ENCODE measurements at places on chromosomes 1 and 21.
A peak's percentile ranks its signal among the peaks of the same experiment; 100 is the strongest.

DNA sequence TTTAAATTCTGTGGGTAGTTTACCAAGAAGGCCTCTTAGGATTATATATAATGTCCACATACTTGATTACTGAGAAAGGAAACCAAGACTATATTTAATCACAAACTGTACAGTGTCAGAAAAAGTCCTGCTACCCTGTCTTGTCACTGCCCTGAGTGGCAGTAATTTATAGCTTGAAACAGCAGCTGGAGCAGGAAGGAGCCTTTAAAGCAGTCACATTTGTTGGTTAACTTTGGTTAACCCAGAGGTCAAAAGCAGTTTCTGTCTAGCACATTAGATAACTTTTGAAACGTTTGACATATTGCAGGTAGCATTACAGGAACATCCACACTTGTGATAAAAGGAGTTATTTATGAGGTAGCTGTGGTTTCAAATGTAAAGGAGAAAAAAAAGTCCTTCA is 161.7 kb downstream of the ROR1 start:
- no peak overlapping the region for H3K27ac ChIP-seq
- H3K4me3 ChIP-seq = no peak overlapping the region
- no peaks in the 10 kb centered on the region for H3K4me1 ChIP-seq

DNA sequence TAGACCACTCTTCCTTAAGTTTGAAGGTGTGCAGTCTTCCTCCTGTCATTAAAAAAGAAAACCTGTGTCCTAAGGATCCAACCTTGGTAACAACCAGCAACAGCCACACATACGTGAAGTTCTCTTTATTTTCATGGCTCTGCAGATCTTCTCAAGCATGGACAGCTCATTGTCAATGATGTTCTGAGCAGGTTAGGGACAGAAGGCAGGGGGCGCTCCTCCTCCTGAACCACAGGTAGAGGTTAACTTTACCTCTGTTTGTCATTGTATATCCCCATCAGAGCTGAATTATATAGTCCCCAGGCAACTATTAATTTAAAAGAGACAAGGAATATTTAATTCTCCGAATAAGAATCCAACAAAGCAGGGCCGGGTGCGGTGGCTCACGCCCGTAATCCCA is 52.5 kb upstream of the CR2 start:
- no peak overlapping the region for H3K27ac ChIP-seq
- no peak overlapping the region for H3K4me3 ChIP-seq
- H3K4me1 ChIP-seq = no peaks in the 10 kb centered on the region
- no peaks in the 10 kb centered on the region for H3K27me3 ChIP-seq

DNA sequence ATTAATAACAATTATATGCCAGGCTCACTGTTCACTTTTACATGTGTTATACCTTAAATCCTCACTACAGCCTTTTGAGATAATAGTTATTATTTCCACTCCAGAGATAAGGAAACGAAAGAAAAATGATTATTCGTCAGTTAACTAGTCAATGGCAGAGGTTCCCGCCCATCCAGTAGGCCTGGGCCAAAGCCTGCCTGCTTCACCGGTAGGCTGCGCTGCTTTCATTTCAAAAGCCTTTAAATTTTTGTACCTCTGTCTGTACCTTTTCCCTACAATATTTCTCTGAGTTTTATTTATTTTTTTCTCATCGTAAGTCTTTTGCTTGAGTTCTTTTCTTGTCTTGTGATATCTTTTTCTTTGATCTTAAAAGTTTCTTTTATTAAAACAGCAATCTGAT is 3.6 kb downstream of the GPR52 start:
- no peaks in the 10 kb centered on the region for H3K4me1 ChIP-seq
- no peak overlapping the region for H3K4me3 ChIP-seq
- ATAC-seq = no peak
- peaks cover 9% of the 10 kb centered on the region for H3K36me3 ChIP-seq
- no peak overlapping the region for H3K27ac ChIP-seq

DNA sequence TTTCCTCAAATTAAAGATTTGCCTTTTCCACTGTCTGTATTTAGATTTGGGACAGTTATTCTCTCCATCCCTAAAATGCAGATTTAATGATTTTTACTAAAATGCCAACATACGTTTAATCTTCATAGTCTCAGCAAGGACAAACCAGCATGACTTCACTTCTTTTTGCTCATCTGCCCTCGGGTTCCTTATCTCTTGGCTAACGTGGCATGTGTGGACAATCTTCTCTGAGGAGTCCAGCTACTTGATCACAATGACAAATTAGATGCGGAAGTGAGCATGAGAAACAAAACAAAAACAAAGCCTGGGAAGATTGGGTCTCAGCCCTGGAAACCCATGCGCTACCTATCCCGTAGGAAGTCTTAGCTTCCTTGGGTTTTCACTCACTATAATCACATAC is 1.0 kb downstream of the MRAP start:
- peaks cover 12% of the 10 kb centered on the region for H3K36me3 ChIP-seq
- no peak overlapping the region for H3K4me3 ChIP-seq
- no peaks in the 10 kb centered on the region for H3K4me1 ChIP-seq
- H3K27me3 ChIP-seq = no peaks in the 10 kb centered on the region
- no peak for ATAC-seq
- H3K27ac ChIP-seq = no peak overlapping the region

- no peaks in the 10 kb centered on the region for H3K27me3 ChIP-seq
- no peaks in the 10 kb centered on the region for H3K36me3 ChIP-seq
- H3K4me1 ChIP-seq = no peaks in the 10 kb centered on the region
- H3K4me3 ChIP-seq = no peak overlapping the region
These were observed 26.4 kb downstream of the MEGF6 start for GRCh38 chr1:3584915-3585314.

DNA sequence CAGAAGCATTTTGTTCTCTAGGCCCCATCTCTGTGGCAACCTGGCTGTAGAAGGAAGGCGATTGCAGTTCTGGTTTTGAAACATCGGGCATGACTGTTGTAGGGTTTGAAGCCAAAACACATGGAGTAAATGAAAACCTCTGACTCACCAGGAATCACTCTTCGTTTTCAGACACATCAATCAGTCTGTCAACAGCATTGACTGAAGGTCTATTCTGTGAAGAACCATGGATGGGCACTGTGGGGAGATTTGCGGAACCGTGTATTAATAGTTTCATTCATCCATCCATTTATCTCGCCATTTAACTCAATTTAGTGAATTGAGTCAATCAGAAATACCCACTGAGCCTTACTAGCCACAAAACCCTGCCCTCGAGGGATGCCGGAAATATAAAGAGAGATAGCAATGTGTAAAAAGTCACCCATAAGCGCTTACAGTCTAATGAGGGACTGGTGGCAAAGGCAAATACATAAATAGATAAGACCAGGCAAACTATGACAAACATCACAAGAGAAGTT is 364.6 kb upstream of the PROX1 start:
- ATAC-seq = peak; percentile 59
- no peak overlapping the region for H3K4me3 ChIP-seq
- H3K27me3 ChIP-seq = peaks cover 15% of the 10 kb centered on the region
- H3K27ac ChIP-seq = no peak overlapping the region
- no peaks in the 10 kb centered on the region for H3K36me3 ChIP-seq

- H3K27me3 ChIP-seq = peaks cover 12% of the 10 kb centered on the region
- ATAC-seq = no peak
- no peaks in the 10 kb centered on the region for H3K36me3 ChIP-seq
- no peaks in the 10 kb centered on the region for H3K4me1 ChIP-seq
These were observed 115.9 kb downstream of the NTMT2 start for GRCh38 chr1:170261669-170262068.

DNA sequence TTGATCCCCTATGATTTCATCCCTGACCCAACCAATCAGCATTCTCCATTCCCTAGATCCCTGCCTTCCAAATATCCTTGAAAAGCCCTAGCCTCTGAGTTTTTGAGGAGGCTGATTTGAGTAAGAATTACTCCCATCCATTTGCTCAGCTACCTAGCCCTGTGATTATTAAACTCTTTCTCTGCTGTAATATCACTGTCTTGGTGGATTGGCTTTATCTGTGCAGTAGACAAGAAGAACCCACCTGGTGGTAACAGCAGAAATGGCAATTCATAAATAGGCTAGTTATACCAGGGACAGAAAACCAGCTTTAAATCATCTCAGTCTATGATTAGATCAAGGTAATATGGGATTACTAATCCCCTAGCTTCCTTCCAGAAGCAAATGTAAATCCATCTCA is 13.0 kb downstream of the IL20 start:
- peaks cover 4% of the 10 kb centered on the region for H3K27me3 ChIP-seq
- peaks cover under 1% of the 10 kb centered on the region for H3K4me1 ChIP-seq
- no peak for ATAC-seq
- H3K4me3 ChIP-seq = no peak overlapping the region
- no peaks in the 10 kb centered on the region for H3K36me3 ChIP-seq

DNA sequence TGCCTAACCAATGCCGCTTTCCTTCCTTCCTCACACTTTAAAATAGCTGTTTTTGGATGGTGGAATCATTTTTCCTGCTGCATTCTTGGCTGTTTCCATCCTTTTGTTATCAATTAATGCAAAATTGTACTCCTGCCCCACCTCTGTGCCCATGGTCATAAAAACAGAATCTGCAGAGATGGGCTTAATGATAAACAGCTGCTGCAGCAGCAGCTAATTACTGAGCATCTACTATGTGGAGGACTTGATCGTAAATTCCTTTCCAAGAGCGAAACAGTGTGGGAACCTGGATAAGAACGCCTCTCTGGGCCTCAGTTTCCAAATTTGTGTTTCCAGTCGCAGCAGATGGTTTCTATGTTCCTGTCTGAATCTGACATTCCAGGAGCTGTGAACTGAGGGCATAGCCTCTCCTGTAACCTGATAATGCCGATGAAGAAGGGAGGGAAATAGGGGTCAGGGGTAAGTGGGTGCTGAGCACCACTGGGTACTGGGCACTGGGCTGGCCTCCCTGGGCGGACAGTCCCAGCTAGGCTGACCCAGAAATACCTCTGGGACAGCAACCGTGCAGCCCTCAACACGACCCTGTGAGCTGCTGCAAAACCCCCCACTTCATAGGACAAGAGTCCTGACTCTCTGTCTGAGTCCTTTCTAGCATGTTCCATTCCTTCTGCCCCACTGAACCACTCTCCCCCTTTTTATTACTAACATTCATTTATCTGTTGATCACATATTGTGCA is 121.7 kb downstream of the DMRTB1 start:
- no peak overlapping the region for H3K4me3 ChIP-seq
- H3K4me1 ChIP-seq = peaks cover 5% of the 10 kb centered on the region
- H3K27ac ChIP-seq = no peak overlapping the region
- H3K36me3 ChIP-seq = no peaks in the 10 kb centered on the region
- no peak for ATAC-seq
- no peaks in the 10 kb centered on the region for H3K27me3 ChIP-seq

DNA sequence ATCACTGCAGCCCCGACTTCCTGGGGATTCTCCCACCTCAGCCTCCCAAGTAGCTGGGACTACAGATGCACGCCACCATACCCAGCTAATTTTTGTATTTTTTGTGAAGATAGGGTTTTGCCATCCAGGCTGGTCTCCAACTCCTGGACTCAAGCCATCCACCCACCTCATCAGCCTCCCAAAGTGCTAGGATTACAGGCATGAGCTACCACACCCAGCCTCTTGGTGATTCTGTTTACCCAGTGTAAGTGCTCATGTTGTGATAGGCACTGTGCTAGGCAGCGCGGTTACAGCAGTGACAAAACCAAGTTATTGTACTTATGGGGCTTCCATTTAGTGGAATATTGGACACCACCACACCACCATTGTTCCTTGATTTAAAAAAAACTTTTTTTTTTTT is 9.7 kb upstream of the STX12 start:
- no peak for ATAC-seq
- no peaks in the 10 kb centered on the region for H3K27me3 ChIP-seq
- peaks cover 33% of the 10 kb centered on the region for H3K36me3 ChIP-seq
- H3K4me3 ChIP-seq = no peak overlapping the region

GRCh38 chr1:51784997-51785421 is 93.5 kb downstream of the NRDC start:
- no peak for ATAC-seq
- H3K36me3 ChIP-seq = peaks cover 87% of the 10 kb centered on the region
- no peaks in the 10 kb centered on the region for H3K27me3 ChIP-seq
- no peak overlapping the region for H3K4me3 ChIP-seq
- H3K4me1 ChIP-seq = no peaks in the 10 kb centered on the region

GRCh38 chr1:177817937-177818875 is 151.7 kb downstream of the SEC16B start:
- no peaks in the 10 kb centered on the region for H3K4me1 ChIP-seq
- no peak for ATAC-seq
- H3K4me3 ChIP-seq = no peak overlapping the region
- no peaks in the 10 kb centered on the region for H3K27me3 ChIP-seq
- H3K27ac ChIP-seq = no peak overlapping the region
- no peaks in the 10 kb centered on the region for H3K36me3 ChIP-seq

GRCh38 chr1:18948048-18948912 is 8.2 kb downstream of the IFFO2 start:
- H3K27me3 ChIP-seq = no peaks in the 10 kb centered on the region
- peaks cover 69% of the 10 kb centered on the region for H3K36me3 ChIP-seq
- peak; percentile 37 for ATAC-seq
- peak overlapping the region; percentile 98 for H3K4me3 ChIP-seq
- peaks cover 60% of the 10 kb centered on the region for H3K4me1 ChIP-seq
- peak overlapping the region; percentile 100 for H3K27ac ChIP-seq

DNA sequence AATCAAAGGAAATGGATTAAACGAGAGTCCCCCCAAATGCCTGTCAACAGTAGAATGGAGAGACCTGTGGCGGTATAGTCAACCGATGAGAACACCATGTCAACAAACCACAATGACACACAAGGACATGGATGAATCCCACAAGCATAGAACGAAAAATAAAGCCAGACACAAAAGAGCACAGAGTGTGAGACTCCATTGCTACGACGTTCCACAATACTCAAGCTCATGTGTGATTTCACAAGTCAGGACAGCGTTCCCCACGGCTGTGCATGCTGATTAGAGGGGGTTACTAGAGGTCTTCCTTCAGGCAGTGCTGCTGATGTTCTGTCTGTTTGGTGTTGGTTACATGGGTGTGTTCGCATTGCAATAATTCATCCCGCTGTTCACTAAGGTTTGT is 5.8 kb upstream of the PLA2G2D start:
- ATAC-seq = peak; percentile 31
- no peaks in the 10 kb centered on the region for H3K36me3 ChIP-seq
- H3K27me3 ChIP-seq = peaks cover 34% of the 10 kb centered on the region
- no peak overlapping the region for H3K27ac ChIP-seq
- no peak overlapping the region for H3K4me3 ChIP-seq
- no peaks in the 10 kb centered on the region for H3K4me1 ChIP-seq

GRCh38 chr1:116679091-116679827 is 11.7 kb upstream of the IGSF3 start:
- no peaks in the 10 kb centered on the region for H3K4me1 ChIP-seq
- H3K36me3 ChIP-seq = no peaks in the 10 kb centered on the region
- ATAC-seq = no peak
- H3K4me3 ChIP-seq = no peak overlapping the region
- no peak overlapping the region for H3K27ac ChIP-seq

DNA sequence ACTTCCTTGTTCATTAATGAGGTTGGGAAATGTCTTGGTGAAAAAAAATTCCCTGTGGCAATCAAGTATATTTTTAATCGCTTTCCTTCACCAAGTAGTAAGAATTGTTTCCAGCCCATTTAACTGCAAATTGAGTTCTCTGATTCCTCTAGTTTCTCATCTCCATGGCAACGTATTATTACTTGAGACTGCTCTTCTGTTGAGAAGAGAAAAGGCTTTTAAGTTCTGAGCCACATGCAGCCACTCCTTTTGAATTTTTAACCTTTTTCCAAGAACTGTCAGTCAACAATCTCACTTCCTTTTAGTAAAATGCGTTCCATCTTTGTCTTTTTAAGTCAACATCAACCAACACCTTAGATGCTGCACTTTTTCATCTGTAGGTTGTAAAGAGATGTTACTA is 75.7 kb upstream of the KIAA1614 start:
- no peak overlapping the region for H3K4me3 ChIP-seq
- no peak for ATAC-seq
- H3K27me3 ChIP-seq = no peaks in the 10 kb centered on the region
- H3K4me1 ChIP-seq = peaks cover 6% of the 10 kb centered on the region
